ENCODE measurements at places on chromosomes 3 and 15.

GRCh38 chr3:9673082-9673481, 23.8 kb downstream of the MTMR14 start:
- DNase-seq, result no peak

- no peak for DNase-seq
Observed at GRCh38 chr3:62538691-62539356, 165.5 kb upstream of the FEZF2 start.

- DNase-seq, result no peak
Observed at GRCh38 chr3:88618021-88618645, 468.4 kb downstream of the C3orf38 start.

GRCh38 chr15:59349680-59350420, 22.8 kb downstream of the MYO1E start:
- DNase-seq, result no peak

- DNase-seq, result no peak
Observed at GRCh38 chr15:42182328-42182886, 25.7 kb downstream of the VPS39 start.

DNA sequence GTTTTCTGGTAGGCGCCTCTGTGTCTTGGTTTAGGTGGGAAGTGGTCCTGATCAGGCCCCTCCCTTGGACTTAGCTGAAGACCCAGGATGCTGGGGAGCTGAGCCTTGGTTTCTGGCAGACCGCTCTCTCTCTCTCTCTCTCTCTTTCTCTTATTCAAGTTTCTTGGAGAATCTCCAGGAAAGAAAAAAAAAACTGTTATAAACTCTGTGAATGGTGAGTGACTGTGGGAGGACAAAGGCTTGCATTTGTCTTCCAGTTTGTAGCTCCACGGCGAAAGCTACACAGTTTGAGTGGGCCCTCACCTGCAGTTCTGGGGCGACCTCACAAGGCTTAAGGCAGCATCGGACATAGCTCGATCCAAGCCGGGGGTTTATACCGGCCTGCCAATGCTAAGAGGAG, 7.5 kb downstream of the DET1 start:
- DNase-seq, result no peak

- no peak for DNase-seq
Observed at GRCh38 chr15:34014556-34014955, 24.4 kb downstream of the AVEN start.

DNA sequence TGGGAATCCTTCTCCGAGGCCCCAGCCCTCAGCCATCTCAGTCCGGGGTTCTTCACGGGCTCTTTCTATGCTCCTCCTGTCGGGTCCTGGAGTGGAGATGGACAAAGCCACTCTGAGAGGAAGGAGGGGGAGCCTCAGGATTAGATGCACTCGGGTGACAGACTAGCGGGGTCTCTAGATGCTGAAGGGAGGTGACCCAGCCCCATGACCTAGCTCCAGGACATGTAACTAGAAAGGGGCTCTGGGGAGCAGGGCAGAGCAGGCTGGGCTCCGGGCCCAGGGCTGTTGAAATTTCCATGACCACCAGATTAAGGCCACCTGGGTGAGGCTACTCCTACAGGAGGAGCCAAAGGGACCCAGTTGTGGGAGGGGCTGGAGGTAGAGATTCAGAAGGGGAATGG, 14.8 kb upstream of the SKIC8 start:
- no peak for DNase-seq

- no peak for DNase-seq
Observed at GRCh38 chr3:173153631-173154030, 12.6 kb upstream of the SPATA16 start.

- no peak for DNase-seq
Observed at GRCh38 chr3:187343670-187344069, 24.5 kb upstream of the RTP4 start.

- no peak for DNase-seq
Observed at GRCh38 chr3:117626577-117626976, 917.0 kb downstream of the TUSC7 start.

GRCh38 chr3:81048058-81048665, 713.3 kb downstream of the GBE1 start:
- no peak for DNase-seq

GRCh38 chr15:47788685-47789084, 71.4 kb downstream of the SEMA6D start:
- no peak for DNase-seq

DNA sequence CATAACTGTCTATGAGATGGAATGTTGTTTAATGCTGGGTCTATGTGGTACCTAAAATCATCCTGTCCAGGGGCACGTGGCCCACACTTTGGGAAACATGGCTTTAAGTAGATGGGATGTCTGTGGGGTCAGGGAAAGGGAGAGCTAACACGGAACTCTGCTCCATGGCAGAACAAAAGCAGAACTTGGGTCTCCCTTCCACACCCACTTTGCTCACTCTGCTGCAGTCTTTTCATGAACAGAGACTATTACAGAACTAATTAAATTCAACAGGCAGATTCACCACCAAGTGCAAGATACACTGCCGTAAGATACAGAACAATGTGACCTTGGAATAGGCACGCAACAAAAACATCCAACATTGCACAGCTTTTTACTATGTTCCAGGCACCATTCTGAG, 28.2 kb downstream of the POPDC2 start:
- no peak for DNase-seq

GRCh38 chr15:50320504-50320903, 34.5 kb downstream of the GABPB1 start:
- no peak for DNase-seq

GRCh38 chr3:144458283-144458682, 486.7 kb downstream of the DIPK2A start:
- DNase-seq, result no peak

DNA sequence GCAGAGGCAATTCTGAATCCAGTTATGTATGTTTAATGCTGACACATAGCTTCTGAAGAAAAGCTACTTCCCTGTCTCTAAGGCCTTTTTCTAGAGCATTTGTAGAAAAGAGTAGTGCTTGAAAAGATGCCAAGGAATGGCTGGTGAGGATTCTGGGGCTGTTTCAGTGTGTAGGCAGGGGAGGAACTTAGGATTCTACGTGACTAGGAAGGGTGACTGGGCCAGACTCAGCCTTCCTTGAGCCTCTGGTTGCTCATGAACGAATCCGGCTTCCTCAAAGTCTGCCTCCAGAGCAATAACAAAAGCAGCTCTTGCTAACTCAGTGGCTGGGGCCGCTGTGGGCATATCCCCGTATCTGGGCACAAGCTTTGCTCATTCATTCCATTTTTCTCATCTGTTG, 104.8 kb upstream of the WNT5A start:
- DNase-seq, result no peak

GRCh38 chr3:139745831-139746230, 68.1 kb upstream of the NMNAT3 start:
- no peak for DNase-seq

GRCh38 chr15:92901072-92901761, 1.1 kb downstream of the CHD2 start:
- DNase-seq, result no peak

DNA sequence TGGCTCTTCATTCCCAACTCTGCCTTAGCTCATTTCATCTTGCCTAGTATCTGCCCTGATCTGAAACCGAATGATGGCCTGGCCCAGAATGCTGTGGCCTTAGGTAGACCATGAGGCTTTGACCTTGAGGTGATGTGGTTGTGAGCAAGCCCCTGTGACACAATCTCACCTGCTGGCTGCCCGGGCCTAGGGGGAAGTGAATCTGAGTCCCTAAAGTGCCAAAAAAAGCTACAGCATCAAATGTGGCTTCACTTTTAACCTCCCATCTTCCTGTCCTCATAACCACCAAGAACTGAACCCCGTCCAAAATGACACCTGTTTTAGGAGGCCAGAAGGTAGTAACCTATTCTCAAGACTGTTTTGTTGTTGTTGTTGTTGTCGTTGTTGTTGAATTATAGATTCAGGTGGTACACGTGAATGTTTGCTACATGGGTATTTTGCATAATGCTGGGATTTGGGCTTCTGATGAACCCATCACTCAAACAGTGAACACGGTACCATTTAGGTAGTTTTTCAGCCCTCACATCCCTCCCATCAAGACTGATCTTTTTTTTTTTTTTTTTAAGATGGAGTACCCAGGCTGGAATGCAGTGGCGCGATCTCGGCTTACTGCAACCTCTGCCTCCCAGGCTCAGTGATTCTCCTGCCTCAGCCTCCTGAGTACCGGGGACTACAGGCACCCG, 54.6 kb downstream of the MCCC1 start:
- DNase-seq, result no peak

DNA sequence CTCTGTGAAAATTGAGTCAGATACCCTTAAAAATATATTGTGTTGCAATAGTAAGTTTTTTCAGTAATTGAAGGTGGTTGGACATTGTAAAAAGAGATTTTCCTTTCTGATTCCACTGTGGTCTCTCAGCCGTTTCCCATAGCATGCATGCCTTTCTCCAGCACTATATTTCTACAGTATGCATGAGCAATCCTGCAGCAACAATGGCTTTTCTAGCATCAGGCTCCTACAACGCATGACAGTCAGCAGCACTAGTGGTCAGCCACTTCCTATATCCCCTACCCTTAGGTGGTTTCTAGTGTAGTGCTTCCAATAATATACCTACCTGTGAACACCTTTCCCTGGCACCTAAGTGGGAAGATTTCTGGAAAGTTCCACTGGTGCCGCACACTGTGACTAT, 55.4 kb upstream of the SNRPN start:
- no peak for DNase-seq

DNA sequence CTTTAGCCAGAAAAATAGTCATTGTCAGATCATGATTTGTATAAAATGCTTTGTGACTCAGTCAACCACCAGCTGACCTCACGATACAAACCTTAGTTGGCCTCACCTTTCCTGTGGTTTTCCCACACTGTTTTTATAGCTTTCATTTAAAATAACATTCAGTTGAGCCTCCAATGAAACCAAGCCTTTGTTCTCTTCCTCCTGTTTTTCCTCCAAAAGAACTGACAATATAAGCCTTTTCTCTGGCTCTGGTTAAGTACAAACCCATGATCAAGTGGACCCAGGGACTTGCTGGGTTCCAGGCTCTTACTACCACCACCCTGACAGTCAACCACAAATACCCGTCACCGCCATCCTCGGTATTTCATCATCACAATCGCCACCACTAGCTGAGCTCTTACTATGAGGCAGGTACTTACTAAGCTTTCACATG, 81.7 kb downstream of the TAMM41 start:
- no peak for DNase-seq

- no peak for DNase-seq
Observed at GRCh38 chr3:97658668-97659285, 105.8 kb upstream of the ARL6 start.

DNA sequence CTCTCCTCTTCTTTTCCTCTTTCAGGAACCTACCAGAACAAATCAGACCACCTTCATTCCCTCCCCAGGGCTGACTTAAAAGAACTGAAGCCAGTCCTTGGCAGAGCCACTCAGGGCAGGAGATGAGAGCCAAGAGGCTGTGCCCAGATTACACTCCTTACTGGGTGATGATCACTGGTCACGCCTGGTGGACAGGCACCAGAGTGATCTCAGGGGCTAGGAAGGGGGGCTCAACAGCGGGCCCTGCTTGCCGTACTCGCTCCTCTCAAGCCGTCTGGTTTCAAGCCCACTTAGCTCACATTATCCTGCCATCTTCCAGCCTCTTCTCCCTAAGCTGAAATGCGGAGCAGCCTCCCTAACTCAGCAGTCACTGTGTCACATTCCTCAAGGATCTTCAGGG, 1.7 kb upstream of the FAH start:
- no peak for DNase-seq

- DNase-seq, result no peak
Observed at GRCh38 chr15:90004671-90005070, 3.5 kb downstream of the ZNF710 start.

GRCh38 chr15:98853617-98854420, 153.8 kb downstream of the PGPEP1L start:
- no peak for DNase-seq

GRCh38 chr15:76988867-76989780, 5.8 kb upstream of the PSTPIP1 start:
- DNase-seq, result no peak

GRCh38 chr3:72213296-72214065, 428.5 kb upstream of the PROK2 start:
- DNase-seq, result no peak

- peak; percentile 4 for DNase-seq
Observed at GRCh38 chr3:126197854-126198584, 17.6 kb upstream of the ALDH1L1 start.

GRCh38 chr3:192156382-192156781, 571.0 kb downstream of the FGF12 start:
- DNase-seq, result no peak

DNA sequence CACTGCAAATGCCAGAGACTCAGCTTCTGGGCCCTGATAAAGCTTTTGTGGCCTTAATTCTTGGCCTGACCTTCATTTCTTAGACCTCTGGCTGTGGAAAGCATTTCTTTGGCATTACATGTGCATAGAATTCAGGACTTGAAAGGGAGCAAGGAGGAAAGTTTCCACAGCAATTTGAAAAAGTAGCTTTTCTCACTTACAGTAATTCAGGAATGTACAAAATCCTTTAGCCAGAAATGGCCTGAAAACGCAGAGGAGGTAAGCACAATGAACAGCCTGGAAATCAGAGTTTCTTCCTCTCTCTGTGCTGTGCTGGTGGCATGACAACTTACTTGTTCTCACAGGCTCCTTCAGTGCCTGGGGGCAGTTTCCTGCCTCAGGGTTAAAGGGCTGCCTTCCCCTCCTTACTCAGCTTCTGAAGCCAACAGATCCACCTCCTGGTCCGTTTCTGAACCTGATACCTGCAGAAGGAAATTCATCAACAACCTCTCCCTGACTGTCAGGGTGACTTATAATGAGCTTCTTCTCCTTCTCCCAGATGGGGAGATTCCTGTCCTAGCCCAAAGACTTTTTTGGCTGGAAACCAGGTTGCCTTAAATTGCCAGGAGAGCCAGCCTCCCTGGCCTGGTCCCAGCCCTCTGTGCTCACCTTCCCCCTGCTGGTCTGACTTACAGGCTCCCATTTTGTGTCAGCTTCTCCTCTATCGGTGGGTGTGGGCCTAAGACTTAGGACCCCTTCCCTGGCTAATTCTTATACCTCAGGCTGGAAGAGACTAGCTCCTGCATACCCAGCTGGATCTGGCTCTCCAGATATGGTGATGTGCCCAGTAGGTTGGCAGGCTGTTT, 102.3 kb downstream of the MYRIP start:
- no peak for DNase-seq

DNA sequence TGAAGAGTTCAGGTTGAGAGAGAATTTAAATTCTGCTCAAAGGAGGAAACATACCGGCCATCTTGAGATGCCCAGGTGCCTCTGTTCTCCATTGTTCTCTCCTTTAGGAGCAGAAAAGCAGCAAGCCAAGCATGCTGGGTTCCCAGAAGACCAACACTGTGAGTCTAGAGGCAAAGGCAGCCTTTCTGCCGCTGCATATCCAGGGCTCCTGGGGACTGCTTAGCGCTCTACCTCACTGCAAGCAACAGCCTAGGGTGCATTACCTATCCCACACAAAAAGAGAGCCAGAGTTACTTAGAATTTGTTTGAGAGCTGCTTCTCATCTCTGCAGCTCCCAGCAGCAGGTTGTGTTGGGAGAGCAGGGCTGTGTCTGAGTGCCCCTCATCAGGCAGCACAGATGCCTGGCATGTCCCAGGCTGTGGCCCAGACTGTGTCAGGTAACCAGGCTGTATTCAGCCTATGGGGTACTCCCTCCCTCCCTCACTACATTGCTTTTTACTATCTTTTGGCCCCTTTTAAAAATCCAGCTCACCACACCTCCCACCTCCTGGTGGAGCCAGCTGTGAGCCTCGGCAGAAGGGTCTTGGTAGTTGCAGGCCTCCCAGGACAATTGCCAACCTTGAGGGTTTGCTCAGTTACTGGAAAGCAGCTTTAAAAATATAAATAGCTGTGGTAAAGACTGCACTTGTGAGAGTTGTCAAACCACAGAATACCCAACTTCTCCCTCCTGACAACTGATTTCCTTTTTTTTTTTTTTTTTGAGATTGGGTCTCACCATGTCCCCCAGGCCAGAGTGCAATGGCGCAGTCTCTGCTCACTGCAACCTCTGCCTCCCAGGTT, 30.2 kb downstream of the BCL2L10 start:
- no peak for DNase-seq
